ENCODE measurements at places on chromosomes 13 and 19.

DNA sequence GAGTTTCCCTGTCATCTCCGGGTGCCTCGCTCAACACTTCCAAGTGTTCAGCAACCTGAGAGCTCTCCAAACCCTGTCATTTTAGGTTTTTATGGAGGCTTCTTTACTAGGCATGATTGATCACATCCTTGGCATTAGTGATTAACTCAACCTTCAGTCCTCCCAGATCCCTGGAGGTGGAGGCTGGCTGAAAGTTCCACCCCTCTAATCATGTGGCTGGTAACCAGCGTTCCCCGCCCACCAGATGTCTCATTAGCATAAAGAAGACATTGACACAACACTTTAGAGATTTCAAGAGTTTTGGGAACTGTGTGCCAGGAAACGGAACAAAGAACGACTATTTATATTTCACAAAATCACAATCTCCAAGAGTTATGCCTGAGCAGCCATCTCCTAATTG is 71.1 kb upstream of the RGCC start:
- DNase-seq = no peak

- no peak for DNase-seq
These were observed 20.6 kb upstream of the GPR183 start for GRCh38 chr13:99327761-99328160.

GRCh38 chr13:93222976-93223375 is 3.6 kb upstream of the GPC6 start:
- DNase-seq = no peak

- no peak for DNase-seq
These were observed 36.1 kb upstream of the ANKRD10 start for GRCh38 chr13:110950819-110951570.

DNA sequence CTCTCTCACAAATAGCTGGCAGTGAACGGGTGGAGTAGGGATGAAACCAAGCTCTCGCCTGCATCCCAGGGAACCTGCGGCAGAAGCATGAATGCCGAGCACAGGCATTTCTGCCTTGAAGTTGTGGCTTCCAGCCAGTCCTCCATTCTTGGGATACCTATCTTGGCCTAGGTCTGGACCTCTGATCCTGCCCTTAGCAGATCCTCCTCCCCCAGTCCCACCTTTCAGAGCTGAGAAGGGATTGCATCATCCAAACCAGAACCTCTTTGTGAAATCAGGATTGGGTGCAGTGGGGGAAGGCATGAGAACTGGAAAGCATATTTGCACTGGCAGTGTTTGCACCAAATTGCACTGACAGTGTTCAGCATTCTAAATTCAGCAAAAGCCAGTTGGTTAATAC is 5.8 kb downstream of the ZNF780A start:
- no peak for DNase-seq

GRCh38 chr13:43936647-43937046 is 56.9 kb downstream of the LACC1 start:
- DNase-seq = no peak

GRCh38 chr19:480016-480855 is 16.1 kb upstream of the MADCAM1 start:
- no peak for DNase-seq

DNA sequence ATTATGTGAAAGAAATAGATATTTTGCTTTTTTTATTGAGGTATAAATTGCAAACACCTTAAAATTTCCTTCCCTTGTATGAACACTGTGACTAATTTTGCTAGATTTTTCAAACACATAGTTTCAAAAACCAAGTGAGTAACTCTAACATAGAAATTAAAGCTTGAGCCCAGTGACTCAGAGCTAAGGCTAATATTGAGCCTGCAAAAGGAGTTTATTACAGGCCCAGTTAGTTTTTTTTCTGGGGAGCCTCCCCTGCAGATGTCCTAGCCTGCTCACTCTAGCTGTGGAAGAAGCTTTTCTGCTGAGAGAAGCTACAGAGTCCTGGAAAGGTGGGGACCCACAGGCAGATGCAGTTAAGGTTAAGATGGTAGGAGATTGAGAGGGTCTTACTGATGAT is 3.4 kb downstream of the ZNF430 start:
- no peak for DNase-seq

DNA sequence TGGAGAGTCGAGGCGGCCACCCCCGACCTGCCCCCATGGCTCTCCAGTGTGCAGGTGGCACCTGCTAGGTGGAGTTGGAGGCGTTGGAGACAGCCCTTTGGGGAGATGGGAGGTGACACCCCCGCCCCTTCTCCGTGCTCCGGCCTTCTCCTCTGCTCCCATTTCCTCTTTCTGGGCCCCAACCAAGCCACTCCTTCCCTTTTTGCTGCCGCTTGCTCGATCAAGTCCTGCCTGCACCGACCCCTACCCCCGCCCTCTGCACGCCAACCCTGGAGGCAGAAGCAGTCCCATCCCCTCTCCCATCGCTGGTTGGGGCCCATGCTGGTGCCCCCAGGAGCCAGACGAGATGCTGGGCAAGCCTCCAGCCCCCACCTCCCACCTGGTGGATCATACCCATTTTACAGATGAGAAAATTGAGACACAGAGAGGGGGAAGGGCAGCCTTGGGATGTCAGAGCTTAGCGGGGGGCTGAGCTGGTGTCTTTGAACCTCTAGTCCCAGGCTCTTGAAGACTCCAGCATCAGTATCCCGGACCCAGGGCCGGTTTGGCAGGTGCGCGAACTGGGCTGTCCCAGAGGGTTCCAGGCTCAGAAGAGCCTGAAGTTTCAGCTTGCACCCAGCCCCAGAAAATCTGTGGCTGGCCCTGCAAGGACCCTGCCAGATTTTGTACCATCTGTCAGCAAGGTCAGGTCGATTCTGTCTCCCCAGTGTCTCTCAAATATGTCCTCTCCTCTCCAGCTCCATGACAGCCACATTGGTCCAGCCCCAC is 10.3 kb downstream of the GNA15 start:
- peak; percentile 17 for DNase-seq

- peak; percentile 40 for DNase-seq
These were observed 170.3 kb downstream of the PTPRS start for GRCh38 chr19:5170329-5170745.

GRCh38 chr19:45975306-45976070 is 1.8 kb upstream of the NOVA2 start:
- no peak for DNase-seq

DNA sequence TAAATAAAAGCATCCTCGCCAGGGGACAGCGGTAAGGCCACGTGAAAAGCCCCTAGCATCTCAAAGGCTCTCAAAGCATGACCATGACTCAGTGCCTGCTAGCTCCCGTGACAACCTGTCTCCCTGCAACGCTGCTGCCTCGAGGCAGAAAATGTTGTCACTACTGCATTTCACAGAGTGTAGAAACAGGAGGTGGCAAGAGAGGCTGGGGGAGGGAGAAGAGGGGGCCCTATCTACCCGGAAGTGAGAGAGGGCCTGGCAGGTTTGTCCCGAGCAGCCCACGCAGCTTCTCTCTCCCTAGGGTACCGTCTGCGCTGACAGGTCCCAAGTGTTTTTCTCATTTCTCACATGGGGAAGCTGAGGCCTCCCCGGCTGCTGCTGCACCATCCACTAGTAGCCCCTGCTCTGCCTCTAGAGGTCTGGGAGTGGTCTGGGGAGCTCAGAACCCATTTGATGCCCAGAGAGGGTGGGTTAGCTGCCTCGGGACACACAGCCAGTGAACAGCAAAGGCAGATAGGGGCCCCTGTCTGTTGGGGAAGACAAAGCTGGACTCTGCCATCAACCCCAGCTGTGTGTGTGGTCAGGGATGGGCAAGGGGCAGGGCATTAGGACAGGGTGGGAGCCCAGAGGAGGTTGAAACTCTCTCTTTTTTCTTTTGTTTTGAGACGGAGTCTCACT is 3.7 kb downstream of the TINCR start:
- no peak for DNase-seq

GRCh38 chr19:11093689-11094238 is 4.5 kb downstream of the LDLR start:
- no peak for DNase-seq

GRCh38 chr19:12994701-12995595 is at the start of gene NFIX:
NFIX (plus strand) TSS chr19:12995475; CDS start chr19:12995838, 363 bp downstream.
- peak; percentile 64 for DNase-seq

DNA sequence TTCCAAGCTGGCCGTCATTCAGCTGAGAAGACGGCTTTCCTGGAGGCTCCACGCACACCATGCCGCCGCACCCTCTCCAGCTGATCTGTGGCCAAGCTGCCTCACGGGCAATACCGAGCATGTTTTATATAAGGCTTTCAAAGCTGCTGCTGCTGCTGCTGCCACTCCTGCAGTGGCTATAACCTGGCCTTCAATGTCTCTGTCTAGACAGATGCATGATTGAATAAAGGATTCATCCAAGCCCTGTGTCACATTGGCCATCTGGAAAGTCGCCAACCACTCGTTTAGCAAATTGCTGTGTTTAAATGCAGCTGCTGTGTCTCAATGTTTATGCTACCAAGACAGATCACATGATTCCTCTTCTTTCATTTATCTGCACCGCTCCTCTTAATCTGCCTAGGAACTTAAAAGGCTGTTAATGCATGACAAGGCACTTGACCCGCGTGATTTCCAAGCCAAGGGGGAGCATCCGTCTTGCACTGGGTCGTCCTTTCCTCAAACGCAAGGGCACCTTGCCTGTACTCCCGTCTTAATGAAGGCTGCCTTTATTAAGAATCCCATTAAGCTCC is 114.3 kb downstream of the TEX26 start:
- DNase-seq = no peak

DNA sequence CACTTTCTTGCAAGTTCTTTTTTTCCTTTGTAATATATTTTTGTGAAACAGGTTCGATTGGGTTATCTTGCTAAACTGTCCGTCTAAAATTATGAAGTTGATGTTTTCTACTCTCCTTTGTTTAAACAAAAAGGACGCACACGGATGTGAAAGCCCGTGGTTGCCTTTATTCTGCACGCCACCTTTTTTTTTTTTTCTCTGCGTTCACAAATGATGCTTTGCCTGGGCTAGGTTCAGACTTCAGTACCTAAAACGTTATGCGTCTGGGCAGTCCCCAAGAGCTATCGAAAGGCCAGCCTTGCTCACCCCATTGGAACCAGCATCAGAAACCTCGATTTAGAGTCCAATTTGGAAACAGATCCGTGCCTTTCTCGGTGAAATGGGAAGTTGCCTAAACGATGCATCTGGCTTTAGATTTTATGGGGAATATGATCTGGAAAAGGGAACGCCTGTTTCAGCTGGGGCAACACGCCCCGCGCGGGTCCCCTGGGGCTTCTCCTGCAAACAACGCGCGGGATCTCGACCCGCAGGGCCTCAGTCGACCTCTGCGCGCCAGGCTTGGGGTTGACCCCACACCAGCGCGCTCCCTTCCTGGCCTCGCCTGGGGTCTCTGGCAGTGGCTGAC is 113.9 kb downstream of the KCNRG start:
- peak; percentile 30 for DNase-seq

- DNase-seq = no peak
These were observed 51.5 kb downstream of the PCCA start for GRCh38 chr13:100140441-100140840.

GRCh38 chr13:94311893-94312292 is 167.6 kb downstream of the DCT start:
- no peak for DNase-seq

DNA sequence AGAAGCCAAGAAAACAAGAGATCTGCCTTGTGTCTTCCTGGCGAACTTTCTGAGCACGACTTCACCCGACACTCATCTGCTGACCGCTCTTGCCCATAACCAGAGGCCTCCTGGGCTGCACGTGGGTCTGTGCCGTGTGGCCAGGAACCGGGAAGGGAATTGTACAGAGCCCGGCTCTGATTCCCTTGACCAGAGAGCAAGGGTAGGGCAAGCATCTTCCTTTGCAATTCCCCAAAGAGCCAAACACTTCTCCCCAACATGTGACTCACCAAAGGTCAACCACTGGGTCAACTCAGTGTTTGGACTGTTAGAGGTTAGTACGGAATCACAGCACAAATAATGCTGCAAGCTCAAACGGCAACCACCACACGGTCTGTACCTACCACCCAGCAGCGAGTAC is 48.9 kb downstream of the KLF2 start:
- no peak for DNase-seq

- DNase-seq = no peak
These were observed 224.7 kb downstream of the ZNF536 start for GRCh38 chr19:30596813-30597399.

DNA sequence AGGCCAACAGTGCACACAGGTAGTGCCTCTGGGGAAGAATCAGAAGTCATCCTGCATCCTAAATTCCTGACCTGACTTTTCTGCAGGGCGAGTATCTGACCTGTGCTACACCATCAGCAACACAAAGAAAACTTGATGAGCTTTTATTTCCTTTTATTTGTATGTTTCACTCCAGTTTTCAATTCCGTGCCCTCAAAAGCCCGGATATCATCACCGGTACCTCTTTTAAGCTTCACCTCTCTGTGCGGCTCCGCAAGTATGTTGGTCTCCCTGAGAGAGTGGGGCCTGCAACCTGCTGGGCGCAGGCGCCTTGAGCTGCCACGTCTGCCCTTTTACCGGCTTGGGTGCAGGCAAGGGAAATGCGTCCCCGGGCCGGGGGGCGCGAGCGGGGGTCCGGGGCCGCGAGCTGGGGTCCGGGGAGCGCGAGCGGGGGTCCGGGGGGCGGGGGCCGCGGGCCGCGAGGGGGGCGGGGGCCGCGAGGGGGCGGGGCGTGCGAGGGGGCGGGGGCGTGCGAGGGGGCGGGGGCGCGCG is 4.3 kb upstream of the DUXA start:
- DNase-seq = peak; percentile 58

- DNase-seq = no peak
These were observed 33.7 kb upstream of the ZSCAN5A start for GRCh38 chr19:56348289-56348877.

GRCh38 chr19:31519908-31520307 is 170.7 kb upstream of the TSHZ3 start:
- DNase-seq = no peak
